Effector memory CD8-positive, alpha-beta T cell (primary cell): ENCODE measurements at places on chromosomes 3 and 15.

DNA sequence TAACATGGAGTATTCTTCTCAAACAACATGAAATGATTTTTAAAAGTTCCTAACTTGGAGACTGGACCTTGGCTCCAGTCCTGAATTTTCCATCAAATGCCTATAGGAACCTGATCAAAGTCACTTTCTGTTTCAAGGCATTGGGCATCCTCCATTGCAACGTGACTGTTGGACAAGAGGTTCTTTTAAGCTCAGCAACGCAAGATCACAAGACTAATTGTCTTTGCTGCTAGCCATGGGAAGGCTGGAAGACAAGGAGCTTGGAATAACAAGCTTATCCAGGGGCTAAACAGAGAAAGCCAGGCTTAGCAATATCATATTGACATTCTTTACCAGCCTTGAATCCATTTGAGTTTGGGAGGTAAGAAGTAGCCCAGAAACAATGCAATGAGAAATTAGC is 48.3 kb downstream of the SST start:
- DNase-seq: no peak

DNA sequence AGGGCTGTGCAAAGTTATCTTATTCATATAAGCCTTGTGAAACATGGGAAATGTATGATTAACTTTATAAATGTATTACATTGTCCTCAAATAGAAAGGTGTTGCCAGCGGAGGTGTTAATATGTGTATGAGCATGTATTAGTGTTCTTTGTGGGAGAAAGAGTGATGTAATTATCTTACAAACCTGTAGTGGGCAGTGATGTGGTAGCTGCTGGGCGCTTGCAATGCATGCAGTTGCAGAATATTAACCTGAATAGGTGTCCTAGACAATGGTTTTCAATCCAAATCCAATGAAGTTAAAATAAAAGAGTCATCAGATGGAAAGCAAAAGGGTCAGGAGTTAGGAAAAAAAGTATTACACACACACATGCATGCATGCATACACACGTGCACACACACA is 881.3 kb upstream of the CADM2 start:
- DNase-seq: no peak

DNA sequence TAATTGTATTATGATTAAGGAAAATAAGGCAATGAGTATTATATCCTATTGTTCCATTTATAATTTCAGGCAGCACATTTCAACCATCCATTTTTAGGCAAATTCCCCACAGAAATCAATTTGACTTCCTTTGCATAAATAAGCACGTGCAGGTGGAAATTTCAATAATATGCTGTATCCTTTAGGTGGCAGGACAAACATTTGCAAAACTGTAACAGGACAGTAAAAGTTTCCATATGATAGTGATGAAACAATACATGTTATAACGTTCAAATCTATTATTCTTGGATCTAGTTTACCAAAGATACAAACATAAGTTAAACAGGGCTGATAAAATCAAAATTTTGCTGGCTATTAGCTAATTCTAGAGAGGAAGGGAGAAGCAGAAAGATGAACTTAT is 8.5 kb downstream of the UACA start:
- no peak for DNase-seq

DNA sequence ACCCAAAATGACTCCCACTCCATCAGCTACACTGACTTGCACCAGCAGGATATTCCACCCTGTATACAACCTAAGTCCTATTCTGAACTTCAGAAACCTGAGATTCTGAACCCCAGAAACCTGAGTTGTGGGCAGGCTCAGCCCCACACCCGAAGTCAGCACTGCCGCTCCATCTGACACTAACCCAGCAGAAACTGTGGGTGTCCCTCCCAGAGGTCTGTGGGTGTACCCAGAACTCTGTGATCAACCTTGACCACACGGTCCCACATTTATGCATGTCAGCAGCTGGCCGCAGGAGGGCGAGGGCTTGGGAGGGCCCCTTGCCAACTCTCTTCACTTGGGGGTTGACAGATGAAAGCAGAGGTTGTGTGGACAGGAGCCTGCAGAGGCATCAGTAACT is 9.3 kb downstream of the OXTR start:
- DNase-seq: no peak

DNA sequence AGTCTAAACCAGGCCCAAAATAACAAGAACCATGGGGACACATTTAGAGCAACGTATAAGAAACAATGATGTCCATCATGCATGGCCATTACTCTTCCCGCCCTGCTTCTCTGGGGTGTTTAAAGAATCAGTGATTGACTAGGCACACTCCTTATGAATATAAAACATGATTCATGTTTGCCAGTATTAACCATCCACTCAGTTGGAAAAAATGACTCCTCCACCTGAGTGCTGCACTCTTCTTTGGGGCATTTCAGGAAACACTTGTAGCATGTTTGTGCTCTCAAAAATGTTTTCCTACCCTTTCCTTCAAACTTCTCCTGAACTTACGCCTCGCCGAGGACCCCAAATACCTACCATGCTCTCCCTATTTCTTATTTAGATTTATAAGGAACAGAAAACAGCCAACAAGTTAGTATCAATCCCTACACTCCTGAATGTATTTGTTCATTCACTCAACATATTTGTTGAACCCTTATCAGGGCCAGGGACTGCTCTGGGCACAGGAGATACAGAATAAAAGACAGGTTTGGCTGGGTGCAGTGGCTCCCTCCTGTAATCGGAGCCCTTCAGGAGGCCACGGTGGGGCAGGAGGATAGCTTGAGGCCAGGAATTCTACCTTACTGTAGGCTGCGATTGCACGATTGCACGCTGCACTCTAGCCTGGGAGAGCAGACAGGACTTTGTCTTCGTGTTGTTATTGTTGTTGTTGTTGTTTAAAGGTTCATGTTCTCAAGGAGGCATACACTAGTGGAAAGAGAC is 137.0 kb downstream of the TMCO5A start:
- no peak for DNase-seq

DNA sequence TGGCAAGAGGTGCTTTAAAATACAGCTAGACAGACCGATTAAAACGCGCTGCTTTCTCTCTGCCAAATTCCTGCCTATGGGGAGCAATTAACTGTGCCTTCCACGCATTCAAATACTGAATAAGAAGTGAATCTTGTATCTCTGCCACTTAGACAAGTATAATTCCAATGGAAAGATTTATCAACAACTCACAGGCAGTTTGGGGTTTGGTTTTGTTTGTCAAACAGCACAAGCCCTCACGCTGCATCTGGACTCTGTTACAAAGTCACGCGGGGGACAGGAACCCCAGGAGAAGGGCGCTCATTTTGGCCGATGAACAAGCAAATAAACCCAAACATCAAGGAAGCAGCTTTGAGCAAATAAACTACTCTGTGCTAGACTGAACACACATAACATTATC is 61.8 kb upstream of the TMCO5A start:
- DNase-seq: no peak

- DNase-seq: no peak
Measured at GRCh38 chr3:188557235-188557634, 403.3 kb downstream of the LPP start.

GRCh38 chr3:87320756-87321626 is 44.6 kb upstream of the POU1F1 start:
- DNase-seq: no peak

GRCh38 chr15:83626171-83626802 is 27.6 kb upstream of the ADAMTSL3 start:
- no peak for DNase-seq

DNA sequence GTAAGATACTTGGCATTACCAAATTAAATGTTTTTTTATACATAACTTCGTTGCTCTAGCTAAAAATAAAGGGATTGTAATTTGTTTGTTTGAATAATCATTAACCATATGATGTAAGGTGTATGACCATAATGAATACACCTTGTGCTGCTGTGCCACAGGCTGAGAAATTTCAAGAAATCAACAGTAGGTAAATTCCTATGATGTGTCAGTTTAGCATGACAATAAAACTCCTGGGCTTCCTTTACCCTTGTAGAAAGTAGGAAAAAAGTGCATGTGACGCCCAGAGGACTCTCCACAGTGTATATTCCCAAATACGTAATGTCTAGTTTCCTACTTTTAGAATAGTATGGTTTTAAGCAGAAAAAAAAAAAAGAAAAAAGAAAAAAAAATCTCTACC is 208.1 kb downstream of the SATB1 start:
- no peak for DNase-seq

GRCh38 chr15:34691034-34691433 is 63.8 kb downstream of the GJD2 start:
- no peak for DNase-seq

- DNase-seq: no peak
Measured at GRCh38 chr3:189981668-189982067, 139.0 kb downstream of the P3H2 start.

- no peak for DNase-seq
Measured at GRCh38 chr3:54985856-54986255, 58.0 kb upstream of the LRTM1 start.

- DNase-seq: no peak
Measured at GRCh38 chr3:16286751-16287543, 21.9 kb downstream of the OXNAD1 start.
